ENCODE measurements at places on chromosomes 16 and 17.

- DNase-seq: no peak
These were observed 309.4 kb downstream of the CBLN1 start for GRCh38 chr16:48972236-48972635.

- no peak for DNase-seq
These were observed 11.2 kb downstream of the CHD9NB start for GRCh38 chr16:53041320-53042051.

GRCh38 chr17:3827124-3827773 is 18.8 kb downstream of the NCBP3 start:
- no peak for DNase-seq

DNA sequence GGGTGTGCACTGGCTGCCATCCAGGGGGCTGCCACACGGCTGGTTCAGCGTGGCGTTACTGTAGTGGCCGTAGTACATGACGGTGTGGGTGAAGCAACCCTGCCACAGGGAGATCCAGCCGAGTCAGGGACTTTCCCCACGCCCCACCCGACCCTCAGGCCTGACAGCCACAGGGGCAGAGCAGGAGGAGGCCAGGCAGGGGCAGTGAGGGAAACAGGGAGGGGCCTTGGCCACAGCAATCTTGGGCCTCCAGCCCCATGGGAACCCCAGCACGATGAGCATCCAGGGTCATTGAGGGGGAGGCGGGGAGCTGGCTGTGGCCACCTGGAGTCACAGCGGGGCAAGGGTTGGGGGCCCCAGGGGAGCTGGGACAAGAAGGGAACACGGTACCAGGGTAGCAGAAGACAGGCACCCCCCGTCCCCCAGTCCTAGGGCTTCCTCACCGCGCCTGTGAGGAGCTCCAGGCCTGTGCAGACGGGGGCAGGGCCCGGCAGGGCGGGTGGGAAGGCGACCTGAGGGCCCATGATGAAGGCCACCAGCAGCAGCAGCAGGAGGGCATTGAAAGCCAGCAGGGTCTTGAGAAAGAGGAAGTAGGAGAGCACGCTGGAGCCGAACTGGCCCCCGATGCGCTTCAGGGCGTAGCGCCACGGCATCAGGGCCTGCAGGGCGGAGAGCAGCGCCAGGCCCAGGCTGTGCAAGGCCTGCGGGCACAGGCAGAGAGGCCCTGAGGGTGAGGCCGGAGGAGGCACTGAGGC is 4.3 kb downstream of the TMC6 start:
- DNase-seq: no peak

- no peak for DNase-seq
These were observed 11.0 kb downstream of the CSF3 start for GRCh38 chr17:40025991-40026815.

DNA sequence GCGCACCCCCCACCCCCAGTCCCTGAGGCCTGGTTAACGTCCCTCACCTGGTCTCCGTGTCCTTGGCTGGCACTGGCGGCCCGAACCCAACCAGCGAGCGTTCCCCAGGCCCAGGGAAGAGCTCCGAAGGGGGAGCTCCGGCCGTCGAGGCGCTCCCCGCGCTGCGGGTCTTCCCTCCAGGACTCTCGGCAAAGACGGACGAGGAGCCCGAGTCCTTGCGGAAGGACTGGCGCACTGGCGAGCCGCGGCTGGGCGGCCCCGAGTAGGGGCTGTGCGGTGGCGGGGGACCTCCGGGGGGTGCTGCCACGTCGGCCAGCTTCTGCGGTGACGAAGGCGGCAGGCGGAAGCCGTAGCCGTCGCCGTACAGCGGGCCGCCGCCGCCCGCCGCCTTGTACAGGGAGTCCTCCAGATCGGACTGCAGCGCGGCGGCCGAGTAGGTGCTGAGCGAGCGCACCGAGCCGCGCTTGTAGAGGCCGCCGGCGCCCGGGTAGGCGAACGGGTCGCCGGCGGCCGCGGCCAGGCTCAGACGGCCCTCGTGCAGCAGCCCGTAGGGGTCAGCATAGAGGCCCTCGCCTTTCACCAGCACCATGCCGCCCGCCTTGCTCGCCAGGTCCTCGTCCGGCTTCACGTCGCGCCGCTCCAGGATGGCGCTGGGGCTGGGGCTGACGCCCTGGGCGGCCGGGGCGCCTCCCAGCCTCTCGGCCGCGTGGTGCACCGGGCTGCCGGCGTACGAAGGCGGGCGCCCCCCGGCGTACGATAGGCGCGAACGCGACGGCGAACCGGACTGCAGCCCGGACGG is 44.1 kb downstream of the SRCIN1 start:
- DNase-seq: no peak

- no peak for DNase-seq
These were observed 72.9 kb downstream of the METRNL start for GRCh38 chr17:83152227-83152744.

GRCh38 chr16:3094289-3095027 is 4.6 kb downstream of the ZSCAN10 start:
- DNase-seq: no peak

- DNase-seq: no peak
These were observed 58.0 kb downstream of the ASIC2 start for GRCh38 chr17:33234930-33235685.

- no peak for DNase-seq
These were observed 4.5 kb downstream of the TNFSF12 start for GRCh38 chr17:7553356-7553755.

Data from NCI-H2081 treated with DMSO at 0.1 percent for 48 hours (cell line).